ENCODE measurements at places on chromosomes 5 and 9. TPM values are rescaled to one million over a fixed set of nuclear protein-coding genes. Genes with fewer than 3 reads are reported as not detected.
A peak's percentile ranks its signal among the peaks of the same experiment; 100 is the strongest.

- H3K4me1 ChIP-seq = no peaks in the 10 kb centered on the region
- H3K4me3 ChIP-seq = no peak overlapping the region
- no peaks in the 10 kb centered on the region for H3K27me3 ChIP-seq
- no peaks in the 10 kb centered on the region for H3K36me3 ChIP-seq
Observed at GRCh38 chr5:26143259-26143658, 895.1 kb downstream of the CDH9 start.

DNA sequence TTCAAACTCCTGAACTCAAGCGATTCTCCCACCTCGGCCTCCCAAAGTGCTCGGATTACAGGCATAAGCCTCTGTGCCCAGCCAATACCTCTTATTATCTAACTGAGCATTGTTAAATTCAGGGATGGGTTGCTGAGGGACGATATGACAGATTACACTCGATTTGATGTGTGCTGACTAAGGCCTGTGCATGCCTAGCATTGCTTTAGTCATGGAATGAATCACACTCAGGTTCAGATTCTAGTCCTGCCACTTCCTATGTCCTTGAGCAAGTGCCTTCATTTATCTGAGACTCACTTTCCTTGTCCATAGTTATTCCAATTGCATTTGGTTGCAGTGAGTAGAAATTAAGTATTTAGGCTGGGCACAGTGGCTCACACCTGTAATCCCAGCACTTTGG, 19.5 kb downstream of the THBS4 start:
- H3K27me3 ChIP-seq = no peaks in the 10 kb centered on the region
- H3K4me3 ChIP-seq = no peak overlapping the region
- no peaks in the 10 kb centered on the region for H3K4me1 ChIP-seq

GRCh38 chr5:128539038-128539429, 989 bp upstream of the FBN2 start:
- H3K4me3 ChIP-seq = peak overlapping the region; percentile 82
- H3K27me3 ChIP-seq = peaks cover 30% of the 10 kb centered on the region
- peaks cover 11% of the 10 kb centered on the region for H3K4me1 ChIP-seq

- H3K36me3 ChIP-seq = no peaks in the 10 kb centered on the region
- no peak overlapping the region for H3K27ac ChIP-seq
- H3K4me3 ChIP-seq = peak overlapping the region; percentile 68
- peaks cover 17% of the 10 kb centered on the region for H3K4me1 ChIP-seq
- peak; percentile 58 for DNase-seq
- peaks cover 51% of the 10 kb centered on the region for H3K27me3 ChIP-seq
Observed at GRCh38 chr5:149732324-149733128, 2.4 kb downstream of the PPARGC1B start.

DNA sequence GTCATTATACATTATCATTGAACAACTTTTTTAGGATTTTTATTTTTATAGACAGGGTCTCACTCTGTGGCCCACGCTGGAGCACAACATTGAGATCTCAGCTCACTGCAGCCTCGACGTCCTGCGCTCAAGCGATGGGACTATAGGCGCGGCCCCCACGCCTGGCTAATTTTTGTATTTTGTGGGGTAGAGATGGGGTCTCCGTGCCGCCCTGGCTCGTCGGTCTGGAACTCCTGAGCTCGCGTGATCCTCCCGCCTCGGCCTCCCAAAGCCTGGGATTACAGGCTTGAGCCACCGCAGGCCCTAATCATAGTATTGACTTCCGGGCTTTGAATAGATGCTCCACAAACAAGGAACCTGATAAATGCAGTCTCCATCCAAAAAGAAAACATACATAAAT, 1.4 kb upstream of the EDF1 start:
- H3K27me3 ChIP-seq = no peaks in the 10 kb centered on the region
- H3K36me3 ChIP-seq = no peaks in the 10 kb centered on the region
- H3K4me1 ChIP-seq = peaks cover 10% of the 10 kb centered on the region
- no peak overlapping the region for H3K27ac ChIP-seq
- DNase-seq = no peak

GRCh38 chr5:1961952-1962595, 79.3 kb upstream of the IRX4 start:
- H3K27me3 ChIP-seq = no peaks in the 10 kb centered on the region
- H3K27ac ChIP-seq = no peak overlapping the region
- DNase-seq = no peak
- H3K36me3 ChIP-seq = no peaks in the 10 kb centered on the region
- no peak overlapping the region for H3K4me3 ChIP-seq

DNA sequence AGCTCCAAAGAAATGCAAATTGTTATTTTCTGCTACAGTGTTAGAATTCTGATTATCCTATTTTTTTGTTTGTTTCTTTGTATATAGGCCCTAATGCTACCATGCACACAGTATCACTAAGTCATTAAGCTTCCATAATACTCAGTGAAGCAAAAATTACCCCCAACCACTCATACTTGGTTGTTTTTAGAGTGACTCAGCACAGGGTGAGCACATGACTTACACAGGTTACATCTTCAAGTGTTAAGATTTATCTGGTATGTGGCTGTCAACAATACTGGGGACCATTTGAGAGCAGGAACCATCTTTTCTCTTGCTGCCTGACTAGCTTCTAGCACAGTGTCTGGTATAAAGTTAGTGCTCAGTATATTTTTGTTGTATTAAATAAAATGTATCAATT, 255.8 kb upstream of the SLC24A2 start:
- no peak overlapping the region for H3K27ac ChIP-seq
- DNase-seq = no peak
- H3K4me1 ChIP-seq = no peaks in the 10 kb centered on the region
- no peaks in the 10 kb centered on the region for H3K36me3 ChIP-seq
- no peak overlapping the region for H3K4me3 ChIP-seq
- H3K27me3 ChIP-seq = no peaks in the 10 kb centered on the region

DNA sequence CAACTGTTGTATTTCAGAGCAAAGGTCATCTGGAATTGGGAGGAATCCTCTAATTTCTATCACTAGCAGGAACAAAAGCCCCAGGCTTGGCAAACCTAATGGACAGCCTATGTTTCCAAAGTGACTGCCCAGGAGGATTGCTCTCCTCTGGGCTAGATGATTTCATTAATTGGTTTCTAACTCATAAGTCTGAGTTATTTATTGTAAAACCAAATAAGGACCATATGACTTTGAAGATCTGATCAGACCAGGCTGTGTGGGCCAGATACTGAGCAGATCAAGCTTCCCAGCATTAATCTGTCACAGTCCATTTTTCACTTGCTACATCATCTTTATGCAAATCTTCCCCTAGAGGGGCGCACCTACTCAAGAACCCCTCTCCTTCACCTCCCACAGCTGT, 125.2 kb downstream of the PRDM6 start:
- no peak overlapping the region for H3K4me3 ChIP-seq
- H3K36me3 ChIP-seq = no peaks in the 10 kb centered on the region
- peaks cover 14% of the 10 kb centered on the region for H3K4me1 ChIP-seq
- no peak overlapping the region for H3K27ac ChIP-seq
- DNase-seq = no peak

DNA sequence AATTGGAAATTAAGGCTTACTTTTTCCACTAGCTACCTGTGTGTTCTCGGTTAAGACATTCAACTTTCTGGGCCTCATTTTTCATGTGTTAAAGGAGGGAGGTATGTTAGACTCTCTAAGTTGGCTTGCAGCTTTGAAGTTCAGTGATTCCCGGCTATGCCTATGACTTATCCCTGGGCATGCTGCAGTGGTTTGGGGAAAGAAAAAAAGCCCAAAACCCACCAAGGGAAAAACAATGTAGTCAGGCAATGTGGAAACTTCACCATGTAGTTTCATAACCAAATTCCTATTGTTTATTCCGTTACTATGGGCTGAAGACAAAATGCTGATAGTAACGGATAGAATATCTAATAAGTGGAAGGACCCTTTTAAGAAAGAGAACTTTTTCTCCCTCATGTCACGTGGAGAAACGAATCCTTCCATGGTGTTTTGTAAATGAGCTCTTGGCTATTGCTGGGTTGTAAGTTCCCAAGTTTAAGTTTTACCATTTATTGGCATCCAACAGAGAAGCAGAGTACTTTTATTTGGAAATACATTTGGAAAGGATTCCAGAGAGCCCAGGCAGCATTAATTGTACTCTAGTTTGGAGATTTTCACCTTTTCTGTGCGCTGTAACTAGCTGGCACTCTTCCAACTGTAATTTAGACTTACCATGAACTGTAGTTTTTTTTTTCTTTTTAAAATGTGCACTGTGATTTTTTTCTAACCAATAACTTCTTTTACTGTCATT, 84.9 kb upstream of the MPDZ start:
- no peaks in the 10 kb centered on the region for H3K36me3 ChIP-seq
- H3K4me3 ChIP-seq = no peak overlapping the region
- H3K27ac ChIP-seq = no peak overlapping the region
- H3K4me1 ChIP-seq = peaks cover 20% of the 10 kb centered on the region
- no peak for DNase-seq

DNA sequence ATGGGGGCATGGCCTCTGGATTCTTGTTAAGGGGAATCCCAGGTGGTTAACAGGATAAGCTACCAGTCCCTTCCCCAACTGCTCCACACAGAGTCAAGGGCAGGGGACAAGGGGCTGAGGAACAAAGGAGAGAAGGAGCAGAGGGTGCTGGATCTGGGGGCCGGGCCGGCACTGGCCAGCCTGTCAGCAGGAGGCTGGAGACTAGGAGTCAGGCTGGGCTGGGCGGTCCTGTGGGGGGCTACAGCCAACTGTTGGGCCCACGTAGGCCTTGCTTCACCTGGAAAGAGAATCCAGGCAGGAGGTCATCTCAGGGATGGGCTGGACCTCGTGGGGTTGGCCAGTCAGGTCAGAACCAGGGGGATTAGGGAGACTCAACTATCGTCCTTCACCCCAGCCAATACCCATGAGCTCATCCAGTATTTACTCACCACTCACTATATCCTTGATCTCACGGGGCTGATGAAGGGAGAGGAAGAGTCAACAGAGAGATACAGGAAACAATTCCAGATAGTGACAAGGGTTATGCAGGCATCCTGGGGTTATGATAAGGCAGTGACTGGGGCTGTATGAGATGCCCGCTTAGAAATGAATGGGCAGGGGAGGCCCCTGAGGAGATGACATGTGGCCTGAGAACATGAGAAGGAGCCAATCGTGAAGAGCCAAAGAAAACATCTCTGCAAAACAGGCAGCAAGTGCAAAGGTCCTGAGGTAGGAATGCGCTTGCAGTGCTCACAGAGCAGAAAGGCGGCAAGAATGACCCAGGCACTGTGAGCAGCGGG, 47.9 kb upstream of the SLC25A51 start:
- no peaks in the 10 kb centered on the region for H3K4me1 ChIP-seq
- H3K27me3 ChIP-seq = no peaks in the 10 kb centered on the region
- DNase-seq = no peak
- no peak overlapping the region for H3K27ac ChIP-seq
- no peak overlapping the region for H3K4me3 ChIP-seq

DNA sequence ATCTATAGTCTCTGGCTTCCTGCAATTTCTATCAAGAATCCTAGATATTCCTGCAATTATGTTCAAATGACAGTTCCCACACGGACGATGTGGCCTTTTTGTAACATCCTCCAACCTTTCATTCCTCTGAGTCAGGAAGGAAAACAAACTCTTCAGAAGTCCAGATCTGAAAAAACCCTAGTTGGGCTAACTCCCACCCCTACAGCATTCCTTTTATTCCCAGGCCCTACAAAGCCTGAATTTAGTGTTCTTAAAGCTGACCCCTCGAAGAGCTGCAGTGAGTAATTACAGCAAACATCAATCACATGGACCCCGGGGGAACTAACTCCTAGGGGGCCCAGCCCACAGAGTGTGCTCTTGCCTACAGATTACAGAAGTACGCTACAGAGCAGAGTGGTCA, 99.7 kb downstream of the SERINC5 start:
- H3K4me1 ChIP-seq = peaks cover 24% of the 10 kb centered on the region
- peak; percentile 63 for DNase-seq
- H3K4me3 ChIP-seq = no peak overlapping the region
- peaks cover 12% of the 10 kb centered on the region for H3K36me3 ChIP-seq
- H3K27me3 ChIP-seq = no peaks in the 10 kb centered on the region

DNA sequence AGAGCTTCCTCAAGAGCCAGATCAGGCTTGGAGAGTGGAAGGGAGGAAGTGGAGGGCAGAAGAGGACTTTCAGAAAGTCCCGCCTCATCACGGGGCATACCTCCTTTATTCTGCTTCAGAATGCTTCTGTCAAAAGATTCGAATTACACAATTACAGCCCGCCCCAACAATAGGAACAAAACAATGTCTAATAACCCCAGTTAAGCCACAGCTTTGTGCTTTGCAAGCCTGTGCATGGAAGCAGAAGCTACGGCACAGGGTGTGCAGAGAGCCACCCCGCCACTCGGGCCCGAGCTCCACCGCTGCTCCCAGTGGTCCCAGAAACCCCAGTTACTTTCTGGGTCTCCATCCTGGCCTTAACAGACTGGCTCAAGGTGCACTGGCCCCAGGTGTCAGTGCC, 23.5 kb downstream of the HNRNPH1 start:
- H3K27ac ChIP-seq = peak overlapping the region; percentile 16
- H3K4me3 ChIP-seq = no peak overlapping the region
- no peak for DNase-seq
- H3K4me1 ChIP-seq = no peaks in the 10 kb centered on the region

GRCh38 chr5:177006265-177006972, at the start of gene UIMC1:
UIMC1 (minus strand) TSS chr5:177006779; CDS start chr5:176982615, 24,164 bp downstream.
- peaks cover 19% of the 10 kb centered on the region for H3K4me1 ChIP-seq
- H3K27me3 ChIP-seq = no peaks in the 10 kb centered on the region
- no peaks in the 10 kb centered on the region for H3K36me3 ChIP-seq
- peak; percentile 98 for DNase-seq

GRCh38 chr5:78701795-78702410, 53.3 kb upstream of the LHFPL2 start:
- H3K4me3 ChIP-seq = no peak overlapping the region
- no peaks in the 10 kb centered on the region for H3K36me3 ChIP-seq
- DNase-seq = no peak
- H3K27me3 ChIP-seq = no peaks in the 10 kb centered on the region
- H3K4me1 ChIP-seq = no peaks in the 10 kb centered on the region

- H3K4me1 ChIP-seq = peaks cover 42% of the 10 kb centered on the region
- no peak overlapping the region for H3K27ac ChIP-seq
- H3K27me3 ChIP-seq = no peaks in the 10 kb centered on the region
- no peak for DNase-seq
Observed at GRCh38 chr5:74432216-74432615, 208.3 kb downstream of the ENC1 start.

DNA sequence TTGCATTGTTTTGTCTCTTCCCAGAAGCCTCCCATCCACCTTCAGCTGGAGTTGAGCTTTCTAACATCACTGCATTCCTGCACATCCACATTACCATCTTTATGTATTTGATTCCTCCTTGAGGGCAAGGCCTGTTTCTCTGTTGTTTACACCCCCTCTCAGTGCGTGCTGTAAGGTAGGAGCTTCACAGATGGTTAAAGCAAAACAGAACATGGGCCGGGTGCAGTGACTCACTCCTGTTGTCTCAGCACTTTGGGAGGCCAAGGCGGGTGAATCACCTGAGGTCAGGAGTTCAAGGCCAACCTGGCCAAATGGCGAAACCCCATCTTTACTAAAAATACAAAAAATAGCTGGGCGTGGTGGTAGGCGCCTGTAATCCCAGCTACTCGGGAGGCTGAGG, 110.9 kb downstream of the KCNIP1 start:
- no peak for DNase-seq
- H3K4me1 ChIP-seq = peaks cover 46% of the 10 kb centered on the region
- no peak overlapping the region for H3K27ac ChIP-seq
- no peak overlapping the region for H3K4me3 ChIP-seq

- no peak overlapping the region for H3K4me3 ChIP-seq
- H3K27ac ChIP-seq = no peak overlapping the region
- H3K27me3 ChIP-seq = no peaks in the 10 kb centered on the region
Observed at GRCh38 chr5:135219868-135220267, 179.2 kb downstream of the MACROH2A1 start.

- H3K4me1 ChIP-seq = peaks cover 45% of the 10 kb centered on the region
- no peak overlapping the region for H3K27ac ChIP-seq
- H3K27me3 ChIP-seq = peaks cover 100% of the 10 kb centered on the region
- H3K36me3 ChIP-seq = no peaks in the 10 kb centered on the region
Observed at GRCh38 chr5:174733091-174733690, 8.8 kb downstream of the MSX2 start.

The SPINK4 gene
- not detected for total RNA-seq

The BAAT gene
- total RNA-seq = 0.09 TPM

The FBN2 gene
- total RNA-seq = 113 TPM

The ZNF169 gene
- 14.4 TPM for total RNA-seq

The TRPM3 gene
- 37.2 TPM for total RNA-seq

The BTNL9 gene
- 0.24 TPM for total RNA-seq
